ENCODE measurements at places on chromosomes 1 and 21. TPM values are rescaled to one million over a fixed set of nuclear protein-coding genes. Genes with fewer than 3 reads are reported as not detected.

DNA sequence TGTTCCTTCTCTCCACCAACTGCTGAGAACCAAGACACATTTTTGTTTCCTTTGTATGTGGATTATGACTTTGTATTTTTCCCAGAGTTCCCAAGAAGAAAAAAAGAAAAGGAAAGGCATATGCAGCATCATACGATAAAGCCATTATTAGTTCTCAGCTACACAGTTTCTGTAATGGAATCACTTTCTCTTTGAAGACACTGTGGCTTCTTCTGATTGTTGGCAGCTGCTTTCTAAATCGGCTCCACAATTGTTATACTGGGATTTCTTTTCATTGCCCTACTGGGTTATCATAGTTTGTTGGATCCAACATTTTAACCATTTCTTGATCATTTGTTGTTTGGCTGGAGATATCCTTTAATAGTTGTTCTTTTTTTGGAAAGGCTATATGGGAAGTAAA is 89.5 kb upstream of the HIVEP3 start:
- no peak for DNase-seq

- DNase-seq = no peak
These were observed 115.8 kb downstream of the PTPRC start for GRCh38 chr1:198754670-198755069.

DNA sequence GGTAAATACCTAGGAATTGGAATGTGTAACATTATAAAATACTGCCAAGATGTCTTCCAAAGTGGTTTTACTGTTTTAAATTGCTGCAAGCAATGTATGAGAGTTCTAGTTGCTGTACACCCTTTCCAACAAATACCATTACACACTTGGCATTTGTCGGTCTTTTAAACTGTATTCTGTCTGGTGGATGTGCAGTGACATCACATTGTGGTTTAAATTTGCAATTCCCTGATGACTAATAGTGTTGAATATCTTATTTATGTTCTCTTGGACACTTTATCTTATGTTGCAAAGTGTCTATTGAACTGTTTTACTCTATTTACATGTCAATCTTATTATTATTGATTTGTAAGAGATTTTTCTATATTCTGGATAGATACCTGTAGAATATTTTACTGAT is 561.2 kb upstream of the B3GALT2 start:
- DNase-seq = no peak

DNA sequence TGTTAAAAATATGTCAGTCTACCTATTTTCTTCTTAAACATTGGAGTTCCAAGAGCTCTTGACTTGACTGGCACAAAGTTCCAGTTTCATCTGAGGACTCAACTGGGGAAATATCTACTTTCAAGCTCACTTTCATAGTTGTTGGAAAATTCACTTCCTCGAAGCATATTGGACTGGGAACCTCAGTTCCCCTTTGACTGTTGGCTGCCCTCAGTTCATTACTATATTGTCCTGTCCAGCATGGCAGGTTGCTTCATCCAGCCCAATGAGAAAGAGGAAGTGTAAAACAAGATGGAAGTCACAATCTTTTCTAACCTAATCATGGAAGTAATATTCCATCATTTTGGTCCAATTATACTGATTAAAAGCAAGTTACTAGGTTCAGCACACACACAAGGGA is 54.3 kb downstream of the ZNF697 start:
- DNase-seq = no peak

TESK2 gene
- 9.5 TPM for total RNA-seq

COPA gene
- 143 TPM for total RNA-seq

All from progenitor cell of endocrine pancreas (in vitro differentiated cells).